ENCODE measurements at places on chromosomes 16 and 17.

DNA sequence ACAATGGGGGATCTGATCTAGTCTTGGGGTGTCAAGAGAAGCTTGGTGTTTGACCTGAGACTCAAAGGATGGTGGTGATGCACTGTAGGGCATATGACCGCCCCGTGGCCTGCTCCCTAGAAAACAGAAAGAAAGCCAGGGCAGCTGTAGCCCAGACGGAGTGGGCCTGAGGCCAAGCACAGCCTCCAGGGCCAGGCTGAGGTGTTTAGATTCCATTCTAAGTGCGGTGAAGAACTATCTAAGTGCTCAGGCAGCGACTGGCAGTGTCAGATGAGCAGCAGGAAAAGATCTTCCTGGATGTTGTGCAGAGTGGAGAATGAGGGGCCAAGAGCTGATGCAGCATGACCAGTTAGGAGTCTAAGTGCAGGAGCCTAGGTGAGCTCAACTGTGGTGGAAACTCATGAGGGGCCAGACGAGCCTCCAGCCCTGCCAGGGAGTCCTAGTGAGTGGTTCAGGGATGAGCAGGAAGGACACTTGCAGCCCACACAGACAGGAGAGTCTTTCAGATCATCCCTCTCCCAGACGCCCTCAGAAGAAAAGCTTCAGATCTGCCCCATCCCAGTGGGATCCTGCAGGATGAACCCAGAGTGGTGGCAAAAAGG is 314.2 kb upstream of the CCL2 start:
- DNase-seq = no peak

GRCh38 chr16:83692224-83692623 is 115.6 kb upstream of the HSBP1 start:
- no peak for DNase-seq

DNA sequence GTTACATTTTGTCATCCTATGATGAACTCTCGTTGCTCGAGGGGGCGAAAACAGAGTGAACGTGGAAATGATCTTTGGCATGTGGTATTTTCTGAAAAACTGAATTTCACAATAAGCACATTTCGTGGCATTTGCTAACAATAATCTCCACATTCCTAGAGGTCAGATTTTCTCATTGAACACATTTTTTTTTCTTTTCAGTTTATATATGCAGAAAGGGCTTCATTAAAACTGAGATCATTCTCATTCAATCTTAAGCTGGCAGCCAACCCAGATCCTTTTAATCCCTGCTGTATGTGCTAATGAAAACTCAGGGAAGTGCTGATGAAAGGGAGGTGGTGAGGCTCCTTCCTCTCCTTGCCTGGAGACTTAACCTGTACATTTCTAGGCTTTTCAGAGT is 52.6 kb downstream of the PRKCA start:
- no peak for DNase-seq

DNA sequence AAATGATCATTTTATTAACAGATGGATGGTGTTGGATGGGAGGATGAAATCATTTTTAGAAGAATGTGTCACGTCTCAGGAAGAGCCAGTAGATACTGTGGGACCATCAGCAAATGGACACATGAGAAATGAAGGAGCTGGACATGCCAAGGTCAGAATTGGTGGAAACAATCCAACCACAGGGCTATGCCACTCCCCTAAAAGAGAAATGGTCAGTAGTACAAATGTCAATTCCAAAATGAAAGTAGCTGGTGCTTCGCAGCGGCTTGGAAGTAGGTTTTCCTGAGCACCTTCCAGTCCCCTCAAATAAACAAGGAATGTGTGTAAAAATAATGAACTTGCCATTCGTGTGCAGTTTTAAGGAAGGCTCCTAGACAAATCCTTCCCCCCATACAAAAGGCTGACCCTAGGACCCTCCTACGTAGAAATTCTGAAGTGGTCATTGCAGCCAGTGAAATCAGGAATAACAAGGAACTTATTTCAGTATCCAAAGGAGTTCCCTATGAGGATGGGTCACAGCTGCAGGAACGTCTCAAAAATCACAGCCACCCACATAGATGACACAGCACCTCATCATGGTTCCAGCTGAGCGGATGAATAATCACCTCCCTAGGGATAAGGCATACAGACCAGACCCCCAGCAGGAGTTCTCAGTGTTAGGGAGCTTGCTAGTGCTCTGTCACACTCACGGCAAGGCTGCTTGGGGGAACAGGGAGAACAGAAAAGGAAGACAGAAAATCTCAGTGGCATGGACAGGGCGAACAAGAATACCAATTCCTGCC is 239.2 kb downstream of the HS3ST3A1 start:
- no peak for DNase-seq

- DNase-seq = no peak
These were observed 12.7 kb downstream of the HIC1 start for GRCh38 chr17:2067608-2068024.

- DNase-seq = peak; percentile 51
These were observed 970 bp downstream of the EPN2 start for GRCh38 chr17:19238167-19238505.

DNA sequence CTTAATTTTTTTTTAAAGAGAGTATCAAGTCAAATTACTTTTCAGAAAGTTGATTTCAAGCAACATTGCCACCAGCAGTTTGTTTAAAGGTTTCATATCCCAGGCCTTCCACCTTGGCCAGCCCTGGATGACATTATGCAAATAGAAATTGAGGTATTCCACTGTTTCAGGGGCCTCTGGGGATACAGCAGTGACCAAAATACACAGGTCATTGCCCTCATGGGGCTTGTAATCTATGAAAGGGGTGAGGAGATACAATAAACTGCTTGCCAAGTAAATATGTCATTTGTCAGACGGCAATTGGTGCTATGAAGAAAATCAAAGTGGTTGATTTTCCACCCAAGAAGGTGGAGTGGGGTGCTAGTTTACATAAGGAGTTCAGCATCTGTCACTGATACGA is 37.8 kb upstream of the TMC5 start:
- no peak for DNase-seq

- DNase-seq = no peak
These were observed 73.2 kb downstream of the AIPL1 start for GRCh38 chr17:6361733-6362132.

DNA sequence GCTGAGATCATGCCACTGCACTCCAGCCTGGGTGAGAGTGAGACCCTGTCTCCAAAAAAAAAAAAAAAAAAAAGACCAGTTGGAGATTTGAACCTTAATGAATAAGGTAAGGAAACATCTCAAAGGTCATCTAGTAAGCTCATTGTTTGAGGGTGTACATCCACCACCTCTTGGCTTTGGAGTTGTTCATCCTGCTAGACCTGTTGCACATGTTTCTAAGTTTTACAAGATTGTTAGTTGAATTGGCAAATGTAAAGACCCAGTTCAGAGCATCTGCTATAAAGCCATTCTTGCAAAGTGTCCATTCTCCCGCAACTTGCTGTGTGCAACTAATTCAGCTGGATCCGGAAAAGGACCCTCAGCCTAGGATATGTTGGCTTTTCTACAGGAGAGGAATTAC is 1.5 kb downstream of the PSMD7 start:
- DNase-seq = no peak

DNA sequence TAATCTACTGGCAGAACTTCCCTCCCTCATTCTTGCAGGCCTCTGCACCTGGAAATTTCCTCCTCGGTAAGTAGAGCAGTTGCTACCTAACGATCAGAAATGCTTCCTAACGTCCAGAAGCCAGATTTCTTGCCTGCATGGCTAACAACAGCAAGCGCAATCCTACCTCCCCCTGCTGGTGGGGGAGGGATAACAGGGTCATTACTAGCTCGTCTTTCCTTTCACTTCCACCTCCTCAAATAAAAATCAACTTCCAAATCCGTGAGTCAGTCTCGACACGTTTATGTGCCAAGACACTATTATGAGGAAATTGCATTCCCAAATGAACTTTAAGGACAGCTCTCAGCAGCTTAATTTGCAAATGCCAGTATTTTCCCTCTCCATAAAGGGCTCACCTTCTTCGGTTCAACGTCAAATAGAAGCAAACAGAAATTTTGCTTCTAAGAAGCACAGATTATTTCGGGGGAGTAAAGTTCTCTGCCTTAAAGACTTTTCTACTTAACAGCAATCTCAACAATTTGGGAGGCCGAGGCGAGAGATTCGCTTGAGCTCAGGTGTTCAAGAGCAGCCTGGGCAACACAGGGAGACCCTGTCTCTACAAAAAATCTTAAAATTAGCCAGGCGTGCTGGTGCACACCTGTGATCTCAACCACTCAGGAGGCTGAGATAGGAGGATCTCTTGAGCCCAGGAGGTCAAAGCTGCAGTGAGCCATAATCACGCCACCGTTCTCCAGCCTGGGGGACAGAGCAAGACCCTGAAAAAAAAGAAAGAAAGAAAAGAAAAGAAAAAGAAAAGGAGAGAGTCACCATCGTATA is 188.6 kb upstream of the PSMD7 start:
- DNase-seq = peak; percentile 17

GRCh38 chr16:35574454-35575431 is 2115.3 kb downstream of the TP53TG3F start:
- no peak for DNase-seq

GRCh38 chr17:66445229-66445628 is 142.8 kb downstream of the PRKCA start:
- DNase-seq = no peak

DNA sequence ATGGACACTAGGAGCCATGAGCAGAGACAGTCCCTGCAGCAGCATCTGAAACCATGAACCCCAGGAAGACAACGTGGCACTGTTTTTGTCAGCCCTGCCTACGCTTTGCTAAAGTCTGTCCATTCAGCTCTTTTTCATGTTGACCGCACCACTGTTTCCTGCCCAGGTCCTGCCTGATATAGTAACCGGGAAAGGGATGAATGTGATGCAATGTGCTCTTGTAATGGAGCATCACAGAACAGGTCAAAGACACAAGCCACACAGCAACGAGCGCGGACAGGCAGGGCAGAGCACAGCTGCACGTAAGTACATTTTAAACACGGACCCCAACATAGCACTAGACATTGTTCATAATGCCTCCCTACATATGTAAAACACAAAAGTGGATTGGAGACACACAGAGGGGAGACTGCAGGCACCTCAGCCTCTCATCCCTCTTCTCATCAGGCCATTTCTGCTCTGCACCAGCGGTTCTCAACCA is 16.9 kb upstream of the TNFRSF13B start:
- no peak for DNase-seq

DNA sequence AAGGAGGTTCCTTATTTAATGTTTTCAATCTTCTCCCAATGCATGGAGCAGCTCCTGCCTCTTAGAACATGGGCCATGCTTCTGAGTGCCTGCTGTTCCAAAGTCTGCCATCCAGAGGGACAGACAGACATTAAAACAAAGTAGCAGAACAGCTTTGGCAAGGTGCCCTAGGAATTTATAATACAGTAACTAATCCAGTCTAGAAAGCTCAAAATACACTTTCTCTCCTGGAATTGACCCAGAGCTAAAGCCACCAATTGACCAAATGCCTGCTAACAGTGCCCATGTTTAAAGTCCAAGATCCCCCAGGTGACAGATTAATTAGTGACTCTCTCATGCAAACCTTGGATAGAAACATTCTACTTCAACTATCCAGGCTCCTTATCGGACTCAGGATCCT is 11.1 kb upstream of the CHRNE start:
- DNase-seq = no peak

- DNase-seq = no peak
These were observed 5.6 kb downstream of the GNG13 start for GRCh38 chr16:794853-795466.

DNA sequence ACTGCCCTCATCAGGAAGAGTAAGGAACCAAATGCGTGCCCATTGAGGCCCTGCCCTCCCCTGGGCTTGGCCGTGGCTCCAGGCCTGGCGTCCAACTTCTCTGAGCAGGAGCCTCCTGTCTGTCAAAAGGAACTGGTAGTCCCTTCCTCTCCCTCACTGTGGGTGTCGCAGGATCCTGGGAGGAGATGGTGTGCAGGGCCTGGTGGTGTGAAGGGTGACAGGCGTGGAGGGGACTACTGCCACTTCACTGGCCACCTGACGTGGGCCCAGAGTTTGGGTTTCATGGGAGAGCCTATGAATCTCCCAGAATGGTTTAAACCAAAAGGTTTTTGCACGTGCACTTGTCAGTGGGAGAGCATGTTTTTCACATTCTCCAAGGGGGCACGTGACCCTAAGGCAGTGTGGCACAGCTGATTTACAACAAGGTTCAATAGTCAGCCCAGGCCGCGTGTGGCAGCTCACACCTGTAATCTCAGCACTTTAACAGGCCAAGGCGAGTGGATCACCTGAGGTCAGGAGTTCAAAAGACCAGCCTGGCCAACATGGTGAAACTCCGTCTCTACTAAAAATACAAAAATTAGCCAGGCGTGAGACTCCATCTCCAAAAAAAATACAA is 12.5 kb downstream of the ARL2BP start:
- DNase-seq = no peak

- no peak for DNase-seq
These were observed 441.1 kb upstream of the RBFOX1 start for GRCh38 chr16:6891496-6891895.

- DNase-seq = no peak
These were observed 169.0 kb upstream of the SDK2 start for GRCh38 chr17:73813201-73813600.

- no peak for DNase-seq
These were observed 112.4 kb downstream of the XYLT1 start for GRCh38 chr16:17358355-17358754.

DNA sequence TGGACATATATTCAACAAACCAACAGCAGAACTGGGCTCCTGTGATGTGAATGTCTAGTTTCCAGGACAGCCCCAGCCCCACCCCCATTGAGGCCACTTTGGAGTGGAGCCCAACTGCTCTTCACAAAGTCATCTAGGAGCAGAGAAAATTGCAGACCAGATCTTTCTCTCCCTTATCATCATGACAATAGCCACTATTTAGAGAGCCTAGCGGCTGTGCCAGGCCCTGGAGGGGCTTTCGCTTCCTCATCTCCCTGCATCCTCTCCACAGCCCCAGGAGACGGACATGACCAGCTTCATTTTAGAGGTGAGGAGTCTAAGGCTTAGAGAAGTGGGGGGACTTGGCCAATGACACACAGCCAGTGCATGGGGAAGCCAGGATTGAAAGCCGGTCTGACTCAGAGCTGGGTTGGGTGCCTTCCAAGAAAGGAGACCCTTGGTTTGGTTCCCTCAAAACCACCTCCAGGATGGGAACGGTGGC is 1.4 kb downstream of the PRSS8 start:
- DNase-seq = no peak

- no peak for DNase-seq
These were observed 1.8 kb downstream of the JPT1 start for GRCh38 chr17:75152523-75152921.

DNA sequence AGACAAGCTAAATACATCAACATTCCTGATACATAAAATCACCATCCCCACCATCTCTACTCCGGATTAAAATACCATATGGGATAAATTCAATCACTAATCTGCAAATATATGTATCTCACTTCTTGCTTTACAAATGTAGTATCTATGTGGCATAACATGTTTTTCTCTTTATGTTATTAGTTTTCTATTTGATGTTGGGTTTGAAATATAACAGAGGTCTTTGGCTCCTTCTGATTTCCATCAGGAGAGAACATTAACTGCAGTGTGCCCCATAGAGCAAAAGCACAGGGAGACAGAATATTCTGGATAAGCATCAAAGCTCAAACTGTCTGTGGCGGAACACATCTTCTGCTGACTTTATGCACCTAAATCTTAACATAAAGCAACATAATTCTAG is 547.2 kb upstream of the CDH8 start:
- DNase-seq = no peak
